ENCODE measurements at places on chromosomes 6 and 20.

DNA sequence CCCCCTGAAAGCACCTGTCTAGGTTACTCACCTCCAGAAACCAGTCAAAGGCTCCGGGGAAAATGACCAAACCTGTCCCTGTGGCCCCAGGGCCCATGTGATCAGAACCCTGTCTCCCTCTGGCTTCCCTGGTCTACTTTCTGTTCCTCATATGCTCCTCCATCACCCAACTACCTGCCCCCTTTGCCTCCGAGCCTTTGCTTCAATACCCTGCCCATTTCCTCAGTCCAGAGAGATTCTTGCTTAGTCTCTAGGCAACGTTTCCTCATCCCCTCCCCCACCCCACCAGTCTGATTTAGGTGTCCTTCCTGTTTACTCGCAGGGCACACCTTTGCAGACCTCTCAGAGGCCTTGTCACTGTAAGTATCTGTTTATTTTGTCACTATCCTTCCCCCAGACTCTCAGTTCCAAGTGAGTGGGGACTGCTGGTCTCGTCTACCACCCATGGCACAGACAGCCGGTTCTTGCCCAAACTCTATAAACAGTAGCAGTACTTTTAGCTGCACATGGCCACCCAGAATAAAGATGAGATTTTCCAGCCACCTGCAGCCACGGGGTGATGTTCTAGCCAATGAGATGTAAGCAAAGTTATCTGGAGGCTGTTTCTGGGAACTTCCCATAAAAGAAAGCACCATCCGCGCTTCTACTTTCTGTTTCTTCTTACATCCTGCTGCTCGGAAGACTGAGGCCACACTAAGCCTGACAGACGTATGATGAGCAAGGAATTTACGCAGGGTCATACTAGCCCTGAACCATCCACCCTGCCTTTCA, 13.3 kb downstream of the ELOVL5 start:
- DNase-seq: no peak

- DNase-seq: no peak
These were observed 116.0 kb upstream of the FOXA2 start for GRCh38 chr20:22700367-22700766.

DNA sequence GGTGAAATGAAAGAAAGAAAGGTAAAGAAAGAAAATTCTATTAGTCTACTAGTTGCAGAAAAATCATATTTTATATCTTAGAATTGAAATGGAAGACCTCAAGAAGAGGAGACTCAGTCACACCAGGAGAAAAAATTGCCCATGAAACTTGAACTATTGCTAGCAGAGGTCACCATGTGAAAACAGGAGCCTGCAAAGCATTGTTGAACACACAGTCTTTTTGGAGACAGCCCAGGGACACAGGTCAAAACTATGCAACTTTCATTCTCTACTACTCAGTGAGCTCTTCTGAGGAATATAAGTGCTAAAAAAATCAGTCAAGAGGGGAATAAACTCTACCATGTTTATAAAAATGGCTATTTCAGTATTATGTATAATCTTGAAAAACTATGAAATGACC, 89.8 kb upstream of the TENT5A start:
- no peak for DNase-seq

- no peak for DNase-seq
These were observed 244.4 kb downstream of the SLC24A3 start for GRCh38 chr20:19456595-19457395.
